Stimulated activated CD4-positive, alpha-beta T cell treated with anti-CD3 and anti-CD28 coated beads, Interleukin-15, amount 100 ng/mL, for 1 hour (primary cell): ENCODE measurements at places on chromosomes 1 and 21.

- no peak for DNase-seq
These were observed 9.6 kb downstream of the ACKR1 start for GRCh38 chr1:159214149-159214760.

- DNase-seq, result no peak
These were observed 1603.7 kb downstream of the PLA2G4A start for GRCh38 chr1:188432427-188432826.

- DNase-seq, result no peak
These were observed 1.1 kb upstream of the TRPM2 start for GRCh38 chr21:44352253-44352860.

DNA sequence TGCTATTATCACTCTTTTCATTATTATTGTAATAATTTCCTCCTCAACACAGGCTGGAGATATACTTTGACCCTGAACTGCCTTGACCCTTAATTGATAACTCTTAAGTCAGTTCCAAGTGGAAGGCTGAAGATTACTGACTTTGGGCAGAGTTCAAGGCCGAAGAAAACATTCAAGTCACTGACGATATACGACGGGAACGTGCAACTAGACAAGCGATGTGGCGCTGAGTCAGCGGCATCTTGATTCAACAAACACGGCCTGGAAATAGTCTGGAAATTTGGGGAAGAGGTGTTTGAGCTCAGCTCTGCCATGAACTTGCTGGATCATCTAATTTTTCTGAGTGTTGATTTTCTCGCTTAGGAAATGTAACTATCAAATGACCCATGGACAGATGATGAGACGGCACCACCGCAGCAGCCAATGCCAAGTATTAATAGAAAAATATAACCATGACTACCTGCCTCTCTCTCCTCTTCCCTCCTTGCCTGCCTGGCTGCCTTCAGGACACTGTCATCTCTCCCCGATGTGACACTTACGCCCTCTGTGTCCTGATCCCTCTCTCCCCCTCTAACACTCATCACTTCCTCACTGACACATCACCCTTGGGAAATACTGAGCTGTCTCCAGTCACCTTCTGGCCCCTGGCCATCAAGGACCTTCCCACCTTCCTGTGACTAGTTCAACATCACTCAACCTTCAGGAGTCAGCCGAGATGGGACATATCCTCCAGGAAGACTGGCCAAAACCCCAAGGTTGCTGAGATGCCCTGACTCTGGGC is 49.4 kb downstream of the TMCO4 start:
- no peak for DNase-seq

- DNase-seq, result no peak
These were observed 27.9 kb downstream of the SSBP3 start for GRCh38 chr1:54378157-54378873.

DNA sequence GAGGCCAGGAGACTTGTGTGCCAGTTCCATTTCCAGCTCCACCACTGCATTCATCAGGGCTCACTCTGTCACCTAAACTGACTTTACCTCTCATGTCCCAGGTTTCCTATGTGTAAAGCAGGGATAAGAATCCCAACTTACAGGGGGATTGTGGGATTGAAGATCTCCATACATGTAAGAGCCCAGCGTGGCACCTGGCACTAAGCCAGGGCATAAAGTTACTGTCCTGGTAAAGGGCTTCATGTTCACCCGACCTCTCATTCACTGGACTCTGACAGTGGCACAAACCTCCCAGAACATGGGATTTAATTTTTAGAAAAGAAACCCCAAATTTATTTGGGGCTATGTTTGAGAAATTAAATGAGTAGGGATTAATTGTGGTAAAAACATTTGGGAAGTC is 8.9 kb upstream of the IGFN1 start:
- no peak for DNase-seq

DNA sequence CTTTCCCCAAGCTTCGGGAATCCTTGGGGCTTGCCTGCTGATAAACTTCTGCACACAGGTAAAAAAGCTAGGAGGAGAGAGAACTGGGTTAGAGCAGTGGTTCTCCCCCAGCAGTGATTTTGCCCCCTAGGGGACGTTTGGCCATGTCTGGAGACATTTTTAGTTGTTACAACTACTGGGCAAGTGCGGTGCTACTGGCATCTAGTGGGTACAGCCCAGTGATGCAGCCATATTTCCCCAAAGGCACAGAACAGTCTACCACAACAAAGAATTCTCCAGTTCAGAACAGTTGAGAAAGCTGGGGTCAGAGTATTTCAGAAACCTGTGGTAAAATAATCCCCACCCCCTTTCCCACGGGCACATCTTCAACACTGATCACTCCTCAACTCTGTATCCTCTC is 41.3 kb downstream of the LRRC71 start:
- DNase-seq, result no peak

DNA sequence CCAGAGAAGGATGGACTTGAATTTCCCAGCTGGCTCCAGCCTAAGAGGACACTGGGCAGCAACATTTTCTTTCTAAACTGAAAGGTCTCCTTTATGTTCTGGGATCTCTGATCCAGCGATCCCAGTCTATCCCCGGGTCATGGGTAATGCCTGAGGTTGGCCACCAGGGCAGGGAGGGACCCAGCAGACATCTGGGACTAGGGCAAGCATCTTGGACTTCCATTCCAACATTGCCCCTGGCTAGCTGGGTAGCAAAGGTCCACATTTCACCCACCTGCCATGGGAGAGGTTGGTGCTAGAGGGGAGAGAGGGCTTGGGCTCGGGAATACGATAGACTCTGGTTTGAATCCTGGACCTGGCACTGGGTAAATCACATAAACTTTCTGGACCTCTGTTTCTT is 84.6 kb downstream of the LRRN2 start:
- DNase-seq, result no peak

DNA sequence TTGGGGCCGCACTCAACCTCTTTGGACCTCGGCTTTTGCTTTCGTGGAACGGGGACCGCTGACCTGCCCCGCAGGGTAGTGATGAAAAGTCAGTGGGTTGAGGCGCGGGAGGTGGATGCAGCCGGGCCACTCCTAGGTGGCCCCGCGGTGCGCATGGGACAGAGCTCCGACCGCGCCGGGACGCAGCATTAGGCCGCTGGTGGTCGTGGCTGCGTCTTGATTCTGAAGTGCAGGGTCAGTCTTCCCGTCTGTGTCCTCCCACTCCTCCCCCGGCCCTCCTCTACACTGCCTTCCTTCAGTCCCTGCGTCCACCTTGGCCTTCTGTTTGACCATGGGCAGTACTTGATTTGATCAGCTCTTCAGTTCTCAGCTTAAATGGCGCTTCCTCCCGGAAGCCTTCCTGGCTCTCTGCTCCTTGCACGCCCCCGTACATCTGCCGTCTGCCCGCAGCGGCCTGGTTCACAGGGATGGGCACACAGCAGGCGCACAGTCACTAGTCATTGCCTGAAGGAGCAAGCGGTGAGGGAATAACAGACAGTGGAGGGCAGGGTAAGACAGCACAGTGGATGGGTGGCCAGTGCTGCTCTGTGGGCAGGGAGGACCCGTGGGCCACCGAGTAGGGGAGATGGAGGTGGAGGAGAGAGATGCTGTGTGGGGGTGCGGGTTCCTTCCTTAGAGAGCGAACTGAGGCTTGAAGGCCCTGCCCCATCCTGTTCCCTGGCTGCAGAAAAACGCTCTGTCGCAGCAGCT is 633 bp downstream of the THEMIS2 start:
- DNase-seq, result no peak

DNA sequence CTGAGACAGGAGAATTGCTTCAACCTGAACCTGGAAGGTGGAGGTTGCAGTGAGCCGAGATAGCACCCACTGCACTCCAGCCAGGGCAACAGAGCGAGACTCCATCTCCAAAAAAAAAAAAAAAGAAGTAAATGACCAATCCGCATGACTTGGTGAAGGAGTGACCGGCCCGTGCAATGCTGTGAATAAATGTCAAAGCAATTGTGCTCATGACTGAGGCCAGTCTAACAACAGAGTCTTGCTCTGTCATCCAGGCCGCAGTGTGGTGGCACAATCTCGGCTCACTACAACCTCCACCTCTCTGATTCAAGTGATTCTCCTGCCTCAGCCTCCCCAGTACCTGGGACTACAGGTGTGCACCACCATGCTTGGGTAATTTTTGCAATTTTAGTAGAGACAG is 27.8 kb upstream of the SLC19A1 start:
- no peak for DNase-seq

GRCh38 chr1:96651517-96651916 is 70.1 kb upstream of the PTBP2 start:
- no peak for DNase-seq

DNA sequence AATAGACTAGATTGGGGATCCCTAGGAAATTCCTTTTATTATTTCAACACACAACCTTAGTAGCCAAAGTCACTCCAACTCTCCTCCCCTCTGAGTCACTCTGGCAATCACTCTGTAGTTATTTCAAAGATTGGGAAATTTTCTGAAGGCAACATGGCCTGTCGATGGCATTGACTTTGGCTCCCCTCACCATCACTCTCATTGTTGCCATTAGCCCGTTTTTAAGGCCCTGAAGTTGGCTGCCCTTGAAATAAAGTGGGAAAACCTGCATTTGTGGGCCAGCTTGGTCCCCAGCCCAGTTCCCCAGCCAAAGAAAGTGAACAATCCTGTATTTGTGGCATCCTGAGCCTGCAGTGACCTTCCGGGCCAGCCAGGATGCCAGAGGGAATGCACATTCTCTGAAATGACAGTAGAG is 52.5 kb downstream of the CDC7 start:
- DNase-seq, result no peak

- DNase-seq, result no peak
These were observed 7.4 kb upstream of the ARF1 start for GRCh38 chr1:228074954-228075730.

DNA sequence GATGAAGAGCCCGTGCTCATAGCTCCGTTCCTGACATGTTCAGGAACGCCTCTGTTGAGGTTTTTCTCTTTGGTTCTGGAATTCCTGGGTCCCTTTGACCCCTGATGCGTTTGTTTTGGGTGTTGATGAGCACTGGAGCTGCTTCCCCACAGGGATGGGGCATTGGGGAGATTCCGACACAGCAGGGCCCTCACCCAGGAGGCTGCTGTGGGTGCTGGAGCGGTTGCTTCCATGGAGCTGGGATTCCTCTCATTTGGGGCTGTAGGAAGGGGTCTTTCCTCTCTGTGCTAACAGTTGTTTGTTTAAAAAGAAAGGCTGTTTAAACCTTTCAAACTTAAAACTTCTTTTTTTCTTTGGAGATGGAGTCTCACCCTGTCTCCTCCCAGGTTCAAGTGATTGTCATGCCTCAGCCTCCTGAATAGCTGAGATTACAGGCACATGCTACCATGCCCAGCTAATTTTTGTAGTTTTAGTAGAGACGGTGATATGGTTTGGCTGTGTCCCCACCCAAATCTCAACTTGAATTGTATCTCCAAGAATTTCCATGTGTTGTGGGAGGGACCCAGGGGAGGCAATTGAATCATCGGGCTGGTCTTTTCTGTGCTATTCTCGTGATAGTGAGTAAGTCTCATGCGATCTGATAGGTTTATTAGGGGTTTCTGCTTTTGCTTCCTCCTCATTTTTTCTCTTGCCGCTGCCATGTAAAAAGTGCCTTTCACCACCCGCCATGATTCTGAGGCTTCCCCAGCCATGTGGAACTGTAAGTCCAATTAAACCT is 48.9 kb downstream of the SKI start:
- no peak for DNase-seq

DNA sequence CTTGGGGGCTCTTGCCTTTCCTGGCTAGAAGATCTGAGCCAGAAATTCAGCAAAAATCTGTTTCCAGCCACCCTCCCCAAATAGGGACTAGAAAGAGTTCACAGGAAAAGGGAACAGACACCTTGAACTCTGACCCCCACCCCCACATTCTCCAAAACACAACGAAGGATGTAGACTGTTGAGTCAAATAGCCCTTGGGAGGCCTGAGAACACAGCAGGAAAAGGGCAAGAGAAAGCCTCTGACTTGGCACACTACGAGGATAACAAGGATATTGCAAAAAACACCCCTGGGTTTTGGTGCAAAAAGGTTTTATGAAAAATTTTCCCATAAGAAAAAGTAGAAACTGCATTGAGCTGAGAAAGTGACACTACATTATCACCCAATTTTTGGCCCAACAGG is 1.9 kb upstream of the YRDC start:
- no peak for DNase-seq

DNA sequence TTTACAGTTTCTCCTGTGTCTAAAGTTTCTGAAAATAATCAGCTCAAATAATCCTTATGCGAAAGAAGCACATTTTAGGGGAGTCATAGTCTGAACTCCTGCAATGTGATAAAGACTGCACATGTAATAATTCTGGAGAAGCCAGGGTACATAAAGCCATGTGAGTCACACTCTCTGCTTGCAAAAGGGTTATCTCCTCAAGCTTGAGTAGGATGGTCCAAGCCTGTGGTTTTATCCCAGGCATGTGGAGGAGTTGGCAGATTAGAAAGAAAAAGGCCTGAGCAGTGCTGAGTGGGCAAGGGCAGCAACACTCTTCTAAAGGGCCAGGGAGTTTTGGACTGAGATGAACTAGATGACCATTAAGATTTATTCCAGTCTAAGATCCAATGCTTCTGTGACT is 220.4 kb downstream of the RHOU start:
- DNase-seq, result no peak

GRCh38 chr1:247386217-247386616 is 29.8 kb upstream of the NLRP3 start:
- DNase-seq, result no peak

DNA sequence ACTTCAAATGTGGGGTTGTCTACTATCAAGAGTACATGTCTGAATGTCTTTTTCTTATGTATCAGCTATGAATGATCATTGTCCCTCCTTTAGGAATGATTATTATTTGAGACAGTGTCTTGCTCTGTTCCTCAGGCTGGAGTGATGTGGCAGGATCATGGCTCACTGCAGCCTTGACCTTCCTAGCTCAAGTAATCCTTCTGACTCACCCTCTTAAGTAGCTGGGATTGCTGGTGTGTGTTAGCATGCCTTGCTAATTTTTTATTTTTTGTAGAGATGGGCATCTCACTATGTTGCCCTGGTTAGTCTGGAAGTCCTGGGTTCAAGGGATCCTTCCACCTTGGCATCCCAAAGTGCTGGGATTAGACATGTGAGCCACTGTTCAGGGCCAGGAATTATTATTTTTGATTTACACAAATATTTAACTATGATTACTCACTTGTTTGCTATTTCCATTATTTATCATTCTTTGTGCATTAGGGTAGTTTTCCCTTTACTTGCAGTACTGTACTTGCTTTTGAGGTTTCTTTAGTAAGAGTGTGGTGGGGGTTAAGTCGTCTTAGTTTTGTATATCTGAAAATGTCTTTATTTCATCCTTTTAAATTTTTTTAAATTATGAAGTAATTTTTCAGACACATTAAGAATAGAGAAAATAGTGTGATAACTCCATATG is 12.8 kb downstream of the S100A7 start:
- no peak for DNase-seq

GRCh38 chr1:179917601-179918429 is 35.7 kb downstream of the TOR1AIP1 start:
- no peak for DNase-seq

DNA sequence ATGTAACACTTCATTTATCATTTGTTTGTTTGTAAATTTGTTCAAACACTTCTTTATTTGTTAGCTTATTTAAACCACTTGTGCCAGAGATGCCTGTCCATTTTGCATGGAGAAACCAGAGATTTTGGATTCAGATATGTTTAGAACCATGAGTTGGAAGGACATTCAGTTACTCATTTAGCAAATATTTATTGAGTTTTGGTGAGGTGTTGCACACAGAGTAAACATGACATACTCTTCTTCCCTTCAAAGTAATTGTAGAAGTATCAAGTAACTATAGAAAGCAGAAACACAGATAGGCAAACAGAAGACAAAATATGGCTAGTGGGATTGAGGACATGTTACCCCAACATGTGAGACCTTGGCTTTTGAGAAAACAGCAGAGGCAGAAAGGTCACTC is 136.8 kb upstream of the USP25 start:
- no peak for DNase-seq

- DNase-seq, result no peak
These were observed 476.7 kb downstream of the LTN1 start for GRCh38 chr21:28516021-28516420.

GRCh38 chr1:48099072-48099773 is 102.0 kb upstream of the TRABD2B start:
- DNase-seq, result no peak
